Erythroblast (primary cell): ENCODE measurements at places on chromosomes 3 and 15.

DNA sequence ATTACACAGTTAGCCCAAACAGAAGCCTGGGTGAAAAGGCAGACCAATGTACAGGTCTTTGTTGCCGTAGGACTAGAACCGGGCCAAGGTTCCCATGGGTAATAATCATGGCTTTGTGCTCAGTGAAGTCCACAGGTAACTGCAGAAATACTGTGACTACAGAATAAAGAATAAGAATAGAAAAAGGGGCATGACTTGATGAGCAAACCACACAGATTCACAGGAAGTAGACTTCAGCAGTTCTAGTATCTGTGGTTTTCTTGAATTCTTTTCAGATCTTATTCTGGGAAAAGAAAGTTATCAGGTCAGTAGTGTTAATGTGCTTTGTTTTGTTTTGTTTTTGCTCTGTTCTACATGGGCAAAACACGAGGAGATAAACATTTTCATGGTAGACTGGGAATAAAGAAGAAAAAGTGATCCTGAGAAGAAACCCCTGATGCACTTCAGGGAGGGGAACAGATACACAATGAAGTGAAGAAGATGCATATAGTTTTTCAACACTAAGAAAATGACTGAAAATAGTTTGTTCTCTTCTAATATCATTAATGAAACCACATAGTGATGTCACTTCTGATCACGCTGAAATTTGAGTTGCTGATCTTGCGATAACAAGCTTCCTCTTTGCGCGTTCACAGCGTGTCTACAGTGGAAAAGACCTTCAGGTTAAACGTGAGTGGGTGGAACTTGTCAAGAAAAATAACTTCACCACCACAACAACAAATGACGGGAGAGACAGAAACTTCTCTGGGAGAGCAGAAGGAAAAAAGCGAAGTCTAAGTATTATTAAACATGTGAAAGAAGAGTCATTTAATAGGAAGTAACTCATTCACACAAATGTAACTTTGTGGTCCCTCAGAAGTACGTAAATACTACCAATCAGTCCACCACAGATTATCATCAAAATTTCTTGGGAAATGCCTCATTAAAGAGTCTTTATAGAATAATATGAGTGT, 315.8 kb upstream of the SATB1 start:
- DNase-seq, result no peak

GRCh38 chr3:187228740-187229139, 31.5 kb downstream of the RTP1 start:
- no peak for DNase-seq

- DNase-seq, result peak; percentile 78
Observed at GRCh38 chr3:160394009-160394392, 5.0 kb downstream of the IFT80 start.

- no peak for DNase-seq
Observed at GRCh38 chr15:33369941-33370622, 59.3 kb downstream of the RYR3 start.

DNA sequence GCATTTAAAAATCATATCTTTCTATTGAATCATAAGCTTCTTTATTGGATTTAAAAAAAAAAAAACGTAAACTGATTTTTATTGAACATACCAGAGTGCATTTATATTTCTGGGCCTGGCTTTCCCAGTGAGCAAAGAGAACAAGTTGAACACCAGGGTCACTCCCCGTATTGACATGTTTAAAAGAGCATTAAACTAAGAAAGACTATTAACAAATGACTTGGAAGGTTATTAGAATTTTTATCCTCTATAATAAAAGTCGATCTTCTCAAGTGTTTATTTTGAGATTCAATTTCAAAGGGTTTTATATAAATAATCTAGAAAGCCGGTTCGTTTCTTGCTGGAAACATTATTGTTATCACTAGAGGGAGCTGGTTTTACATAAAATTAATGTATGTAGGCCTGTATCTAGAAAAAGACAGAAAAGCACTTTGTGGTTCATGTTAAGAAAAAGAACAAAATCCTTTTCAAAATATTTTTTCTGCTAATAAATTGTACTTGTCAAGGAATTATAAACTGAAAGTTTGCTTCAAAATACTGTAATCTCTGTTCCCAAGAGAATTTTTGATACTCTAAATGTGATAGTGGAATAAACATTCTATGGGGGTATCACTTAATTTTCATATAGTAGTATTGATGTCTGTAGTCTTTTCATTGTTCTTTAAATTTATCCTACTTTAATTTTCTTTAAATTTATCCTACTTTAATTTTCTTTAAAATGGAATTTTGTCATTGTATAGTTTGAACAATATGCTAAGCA, 321.8 kb upstream of the MME start:
- no peak for DNase-seq

DNA sequence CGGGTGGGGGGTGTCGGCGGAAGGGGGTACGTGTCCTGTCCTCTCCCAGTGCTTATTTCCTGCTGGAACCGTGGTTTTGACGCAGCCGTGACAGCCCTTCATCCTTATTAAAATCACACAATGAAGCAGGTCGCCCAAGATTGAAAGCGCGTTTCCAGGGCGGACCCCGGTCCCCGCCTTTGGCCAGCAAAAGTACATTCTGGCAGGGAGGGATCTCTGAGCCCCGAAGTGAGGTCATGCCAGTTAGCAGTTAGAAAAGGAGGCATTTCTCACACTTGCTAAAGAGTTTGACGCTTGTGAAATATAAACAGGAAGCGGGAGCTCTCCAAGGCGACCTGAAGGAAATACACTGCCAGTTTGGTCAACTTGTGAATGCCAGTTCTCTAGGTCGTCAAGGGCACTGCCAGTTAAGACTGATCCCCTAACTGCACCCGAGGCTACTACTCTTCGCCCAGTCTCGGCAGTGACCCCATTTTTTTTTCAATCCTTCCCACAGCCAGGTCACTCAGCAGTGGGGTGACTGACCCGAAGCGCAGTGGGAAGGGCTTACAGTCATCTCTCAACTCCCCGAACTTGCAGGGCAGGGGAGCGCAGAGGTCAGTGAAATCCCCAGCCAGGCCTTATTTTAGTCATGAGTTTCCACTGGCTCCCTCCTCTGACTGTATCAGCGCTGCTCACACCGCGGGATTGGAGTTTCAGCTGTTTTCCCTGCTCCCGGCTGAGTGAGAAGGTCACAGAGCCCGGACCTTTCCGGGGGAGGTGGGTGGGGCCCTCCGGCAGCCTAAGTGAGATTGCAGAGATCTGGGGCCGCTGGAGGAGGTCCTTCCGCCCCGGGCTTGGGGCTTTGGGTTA, 2.0 kb upstream of the BHLHE40 start:
- peak; percentile 42 for DNase-seq

GRCh38 chr15:75661100-75661755, 13.5 kb downstream of the SNX33 start:
- no peak for DNase-seq

DNA sequence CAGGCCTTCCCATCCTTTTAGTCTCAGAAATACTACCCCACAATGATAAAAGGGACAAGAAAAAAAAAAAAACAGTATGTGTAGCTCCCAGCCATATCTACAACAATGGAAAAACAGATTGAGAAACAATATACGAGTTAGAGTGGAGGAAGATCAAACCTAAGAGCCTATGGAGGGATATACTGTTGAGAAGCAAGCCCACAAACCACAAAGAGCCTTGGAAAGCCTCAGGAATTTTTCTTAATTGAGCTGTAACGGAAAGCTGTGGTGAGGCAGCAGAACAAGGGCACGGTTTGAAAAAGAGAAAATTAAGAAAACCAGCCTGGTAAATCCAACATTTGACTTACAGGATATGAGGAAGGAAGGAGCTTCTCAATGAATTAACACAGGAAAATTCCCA, 21.4 kb downstream of the KPNA1 start:
- DNase-seq, result no peak

GRCh38 chr3:40355410-40355809, 31.6 kb upstream of the ENTPD3 start:
- no peak for DNase-seq

DNA sequence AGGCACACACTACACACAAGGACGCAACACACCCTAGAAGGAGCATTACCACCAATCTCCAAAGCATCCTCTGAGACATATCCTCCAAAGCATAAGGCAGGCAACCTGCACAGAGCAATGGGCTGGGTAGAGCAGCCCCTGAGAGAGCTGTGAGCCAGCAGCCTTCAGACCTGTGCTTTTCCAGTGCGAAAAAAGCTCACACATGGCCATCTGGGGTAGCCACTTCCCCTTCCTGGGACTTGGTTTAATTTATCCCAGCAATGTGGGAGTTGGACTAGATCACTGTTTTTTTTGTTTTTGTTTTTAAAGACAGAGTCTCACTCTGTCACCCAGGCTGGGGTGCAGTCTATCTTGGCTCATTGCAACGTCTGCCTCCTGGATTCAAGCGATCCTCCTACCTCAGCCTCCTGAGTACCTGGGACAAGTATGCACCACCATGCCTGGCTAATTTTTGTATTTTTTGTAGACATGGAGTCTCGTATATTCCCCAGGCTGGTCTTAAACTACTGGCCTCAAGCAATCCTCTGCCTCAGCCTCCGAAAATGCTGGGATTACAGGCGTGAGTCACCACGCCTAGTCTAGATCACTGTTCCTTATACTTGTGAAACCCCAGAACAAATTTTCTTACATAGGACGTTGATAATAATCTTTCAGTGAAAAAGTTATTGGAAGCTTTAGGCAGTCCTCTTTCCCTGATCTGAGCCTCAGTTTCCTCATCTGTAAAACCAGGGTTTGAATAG, 18.9 kb downstream of the PTPN23 start:
- DNase-seq, result no peak

DNA sequence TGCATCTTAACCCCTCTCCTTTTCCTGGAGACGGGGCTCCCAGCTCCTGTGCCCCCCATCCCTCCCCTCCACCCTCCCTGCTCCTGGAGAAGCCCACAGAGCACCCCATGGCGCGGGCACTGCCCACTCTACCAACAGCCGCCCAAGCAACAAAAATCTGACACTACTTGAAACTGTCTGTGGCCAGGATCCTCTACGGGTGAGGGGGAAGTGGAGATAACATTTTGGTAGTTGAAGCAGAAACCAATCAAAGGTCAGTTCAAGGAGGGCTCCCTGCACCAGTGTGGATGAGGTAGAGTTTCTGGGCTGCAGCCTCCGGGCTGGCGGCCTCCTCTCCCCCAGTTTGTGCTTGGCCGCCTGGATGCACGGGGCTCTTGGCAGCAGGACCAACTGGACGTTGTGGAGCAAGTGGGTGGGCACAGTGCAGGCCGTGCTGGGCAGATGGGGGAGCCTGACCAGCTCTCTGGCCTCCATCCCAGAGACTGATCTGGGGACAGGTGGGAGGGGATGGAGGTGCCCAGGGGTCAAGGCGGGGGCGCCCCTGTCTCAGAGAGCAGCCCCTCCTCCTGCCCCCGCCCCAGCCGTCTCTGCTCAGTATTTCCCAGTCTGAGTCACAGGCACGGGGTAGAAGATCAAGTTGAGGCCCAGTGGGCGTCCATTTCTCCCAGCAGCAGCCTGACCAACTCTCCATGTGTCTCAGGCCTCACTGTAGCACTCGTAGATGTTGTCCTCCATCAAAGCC, 12.8 kb downstream of the H1-8 start:
- DNase-seq, result no peak

GRCh38 chr15:56608993-56609392, 124.3 kb downstream of the ZNF280D start:
- DNase-seq, result no peak

DNA sequence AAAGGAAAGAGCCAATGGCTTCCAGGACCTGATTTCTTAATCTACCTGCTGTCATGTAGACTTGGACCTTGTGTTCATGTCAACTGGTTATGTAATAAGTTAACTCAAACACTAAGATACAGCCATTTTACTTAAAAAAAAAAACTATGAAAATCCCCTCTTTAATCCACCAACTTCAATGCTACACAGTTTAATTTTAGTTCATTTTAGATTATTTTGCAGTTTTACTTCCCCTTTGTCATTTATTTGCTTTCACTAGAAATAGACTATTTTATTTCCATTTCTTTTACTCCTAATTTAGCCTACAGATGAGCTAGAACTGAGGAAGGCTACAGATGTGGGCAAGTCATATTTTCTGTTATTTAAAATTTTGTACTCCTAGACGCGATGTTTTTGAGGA, 10.7 kb upstream of the DNAJC13 start:
- DNase-seq, result no peak

DNA sequence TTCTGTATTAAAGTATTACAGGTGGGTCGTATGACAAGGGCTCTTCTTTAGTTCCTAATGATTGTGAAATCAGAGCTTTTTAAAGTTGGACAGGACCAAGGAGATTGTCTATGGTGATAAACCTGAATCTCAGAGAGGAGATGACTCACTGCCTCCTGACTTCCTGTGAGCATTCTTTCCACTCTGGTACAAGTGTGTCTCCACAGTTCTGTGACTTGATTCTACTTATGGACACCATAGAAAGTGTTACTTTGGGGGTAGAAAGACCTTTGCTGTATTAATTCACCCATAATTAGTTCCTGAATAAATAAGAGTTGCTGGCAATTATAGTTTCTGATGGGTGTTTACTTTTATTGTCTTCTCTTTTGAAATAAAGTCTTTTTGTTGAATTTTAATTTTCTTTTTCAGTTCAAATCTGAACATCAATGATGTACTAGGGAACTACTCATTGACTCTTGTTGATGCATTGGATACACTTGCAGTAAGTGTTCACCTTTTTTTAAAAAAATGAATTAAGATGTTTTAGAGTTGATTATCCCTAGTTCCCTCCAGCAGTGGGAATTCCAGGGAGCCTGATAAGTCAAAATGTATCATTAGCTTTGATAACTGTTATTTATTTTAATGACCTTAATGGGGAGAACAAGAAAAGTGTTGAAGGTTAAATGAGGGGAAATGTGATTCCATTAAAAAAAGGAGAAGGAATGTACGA, 7.4 kb downstream of the EDEM1 start:
- peak; percentile 38 for DNase-seq

- no peak for DNase-seq
Observed at GRCh38 chr15:51006336-51006985, 88.2 kb downstream of the TNFAIP8L3 start.
